ENCODE measurements at places on chromosomes 1 and 21.
A peak's percentile ranks its signal among the peaks of the same experiment; 100 is the strongest.

DNA sequence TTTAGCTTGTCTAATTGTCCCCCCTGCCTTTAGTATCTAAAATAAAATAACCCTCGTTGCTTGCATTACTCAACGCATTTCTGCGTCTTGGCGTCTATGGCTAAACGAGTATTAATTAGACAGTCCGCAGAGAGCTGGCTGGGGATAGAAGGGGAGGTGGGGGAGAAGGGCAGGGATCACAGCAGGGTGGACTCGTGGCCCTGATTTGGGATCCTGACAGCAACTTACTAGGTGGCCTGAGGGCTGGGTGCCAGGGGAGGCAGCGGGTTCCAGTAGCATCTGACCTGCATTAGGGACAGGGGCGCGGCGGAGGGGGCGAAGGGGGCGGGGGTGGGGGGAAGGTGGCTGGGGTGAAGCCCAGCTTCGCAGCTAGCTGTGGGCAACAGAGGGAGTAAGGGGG lies 1.1 kb upstream of the BACE2 start:
- no peak for DNase-seq

GRCh38 chr1:160460683-160461287 lies 60.4 kb downstream of the VANGL2 start:
- DNase-seq = no peak

- peak; percentile 63 for DNase-seq
Measured at GRCh38 chr1:205493241-205494085, 11.0 kb upstream of the CDK18 start.

DNA sequence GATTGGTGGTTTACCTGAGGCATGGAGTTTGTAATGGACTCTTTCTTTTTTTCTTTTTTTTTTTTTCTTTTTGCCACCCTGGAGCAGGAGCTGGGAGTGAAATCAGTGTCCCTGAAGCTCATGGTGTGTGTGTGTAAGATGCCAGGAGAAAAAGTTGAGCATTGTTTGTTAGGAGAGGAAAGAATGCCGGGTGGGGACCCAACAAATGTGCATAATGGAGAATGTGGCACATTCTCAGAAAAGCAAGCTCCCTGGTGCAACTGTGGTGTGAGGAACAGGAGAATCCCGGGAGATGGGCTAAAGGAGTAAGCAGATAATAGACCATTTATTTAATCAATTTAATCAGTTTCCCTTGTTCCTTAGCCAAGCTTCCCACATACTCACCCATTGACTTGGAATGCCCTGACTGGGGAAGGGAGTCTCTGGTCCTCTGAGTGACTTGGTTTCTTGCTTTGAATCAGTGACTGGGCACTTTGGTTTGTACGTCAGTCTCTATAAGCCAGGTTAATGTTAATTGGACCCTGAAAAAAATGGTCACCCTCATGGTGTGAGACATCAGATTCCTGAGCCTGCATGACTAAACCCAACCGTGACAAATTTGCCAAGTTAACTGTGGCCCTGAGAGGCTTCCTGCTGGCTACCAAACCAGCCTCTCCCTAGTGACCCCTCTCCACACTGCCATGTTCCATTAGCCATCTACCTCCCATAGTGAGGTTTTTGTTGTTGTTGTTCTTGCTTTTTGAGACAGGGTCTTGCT lies 43.9 kb upstream of the ITPKB start:
- DNase-seq = no peak

DNA sequence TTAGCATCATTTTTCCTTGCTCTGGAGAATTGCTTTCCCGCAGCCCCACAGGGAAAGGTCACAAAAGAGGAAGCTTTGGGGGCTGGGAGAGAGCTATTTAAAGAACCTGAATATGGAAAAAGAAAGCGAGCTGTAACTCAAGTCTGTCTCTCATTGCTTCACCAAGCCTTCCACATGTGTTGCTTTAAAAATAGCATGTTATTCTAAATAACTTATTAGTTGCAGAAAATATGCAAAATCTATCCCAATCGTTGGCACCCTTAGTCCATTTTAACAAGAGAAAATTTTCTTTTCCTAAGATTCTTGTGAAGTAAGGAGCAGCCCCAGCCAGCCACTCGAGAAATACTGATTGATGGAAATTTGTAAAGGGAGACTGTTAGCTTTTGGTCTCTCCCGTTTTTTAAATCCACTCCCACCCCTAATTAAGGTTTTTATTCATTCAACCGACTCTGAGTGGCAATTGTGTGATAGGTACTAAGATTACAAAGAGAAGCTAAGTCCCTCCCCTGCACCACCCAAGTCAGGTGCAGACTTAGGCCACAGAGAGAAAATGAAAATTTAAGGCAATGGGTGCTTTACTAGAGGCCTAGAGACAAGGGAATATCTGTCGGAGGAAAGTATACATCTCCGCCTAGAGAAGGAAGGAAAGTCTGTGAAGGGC lies 802 bp downstream of the CYP4X1 start:
- DNase-seq = no peak

GRCh38 chr1:13513063-13513894 lies 524 bp downstream of the LRRC38 start:
- no peak for DNase-seq

DNA sequence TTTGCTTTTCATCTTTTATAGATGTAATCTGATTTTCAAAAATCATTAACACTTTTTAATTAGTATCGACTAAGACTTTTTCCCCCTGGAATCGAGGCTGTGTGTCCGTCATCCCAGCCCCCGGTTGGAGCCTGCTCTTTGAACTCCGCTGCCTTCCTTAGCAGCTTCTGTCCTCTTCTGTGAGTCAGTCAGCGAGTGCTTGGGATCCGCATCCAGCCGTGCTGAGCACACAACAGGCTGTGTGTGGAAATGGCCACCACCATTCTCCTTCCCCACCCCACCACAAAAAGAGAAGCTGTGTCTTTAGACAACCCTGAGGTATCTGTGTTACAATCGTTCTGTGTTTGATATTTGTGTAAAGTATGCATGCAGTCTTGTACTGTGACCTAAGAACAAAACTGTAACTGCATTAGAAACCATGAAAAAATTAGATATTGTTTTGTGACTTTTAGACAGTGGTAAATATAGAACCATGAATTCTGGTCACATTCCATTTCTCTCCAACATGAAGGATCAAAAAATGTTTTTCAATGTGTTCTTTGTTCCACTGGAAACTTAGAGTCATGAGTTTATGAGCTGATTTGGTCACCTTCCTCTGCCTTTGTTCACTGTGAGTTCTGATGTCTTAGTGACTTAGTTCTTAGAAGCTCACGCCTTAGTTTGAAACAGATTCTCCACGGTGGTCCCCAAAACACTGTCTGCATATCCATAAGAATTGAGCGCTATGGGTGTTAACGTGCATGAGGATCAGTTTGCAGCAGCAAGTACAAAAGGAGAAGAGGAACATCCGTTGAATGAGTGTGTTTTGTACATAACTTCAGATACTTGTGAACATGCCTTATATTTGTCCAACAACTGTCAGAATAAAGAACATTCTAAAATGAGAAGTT lies 64.7 kb downstream of the VPS26C start:
- DNase-seq = no peak

DNA sequence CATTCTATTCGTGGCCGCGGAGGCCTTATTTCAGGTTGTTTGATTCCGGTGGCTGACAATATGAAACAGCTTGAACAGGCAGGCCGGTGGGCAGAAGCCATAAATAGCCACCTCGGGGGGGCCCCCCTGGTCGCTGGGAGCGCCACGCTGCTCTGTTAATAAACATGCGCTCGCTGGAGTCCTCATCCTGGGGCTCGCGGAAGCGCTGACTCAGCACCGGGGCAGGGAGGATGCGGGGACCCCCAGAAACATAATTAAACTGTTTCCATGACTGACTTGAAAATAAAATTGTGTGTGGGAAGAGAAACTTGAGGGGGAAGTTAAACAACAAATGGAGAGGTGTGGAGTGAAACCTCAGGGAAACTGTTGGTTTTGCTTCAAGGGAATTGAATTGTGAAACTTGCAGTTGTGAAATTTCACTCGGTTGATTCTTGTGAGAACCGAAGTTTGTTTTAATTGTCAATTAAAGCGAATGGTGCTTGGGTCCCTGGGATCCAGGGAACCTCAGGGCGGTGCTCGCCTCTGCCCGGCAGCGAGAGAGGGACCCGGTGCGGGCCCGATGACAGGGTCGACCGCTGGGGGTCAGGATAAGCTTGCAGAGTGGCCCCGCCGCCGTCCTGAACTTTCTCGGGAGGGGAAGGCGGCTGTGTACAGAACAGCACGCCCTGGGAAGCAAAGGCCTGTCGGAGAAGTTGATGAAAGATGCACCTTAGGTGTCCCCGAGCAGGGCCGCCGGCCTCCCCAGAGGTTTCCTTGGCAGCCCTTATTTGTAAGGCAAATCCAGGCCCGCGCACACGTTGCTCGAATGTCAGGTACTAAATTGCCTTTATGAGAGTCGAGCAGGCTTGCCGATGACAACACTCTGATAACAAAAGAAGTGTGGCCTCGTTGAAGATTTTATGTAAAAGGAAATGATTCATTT lies 176.9 kb upstream of the LMO4 start:
- no peak for DNase-seq

GRCh38 chr21:38355992-38356781 lies 99.4 kb downstream of the KCNJ15 start:
- peak; percentile 10 for DNase-seq

- DNase-seq = no peak
Measured at GRCh38 chr1:25643929-25644328, 27.3 kb downstream of the MAN1C1 start.

GRCh38 chr1:57599236-57599994 lies 175.6 kb upstream of the DAB1 start:
- DNase-seq = no peak

- DNase-seq = no peak
Measured at GRCh38 chr21:38170283-38170682, 86.5 kb upstream of the KCNJ15 start.

DNA sequence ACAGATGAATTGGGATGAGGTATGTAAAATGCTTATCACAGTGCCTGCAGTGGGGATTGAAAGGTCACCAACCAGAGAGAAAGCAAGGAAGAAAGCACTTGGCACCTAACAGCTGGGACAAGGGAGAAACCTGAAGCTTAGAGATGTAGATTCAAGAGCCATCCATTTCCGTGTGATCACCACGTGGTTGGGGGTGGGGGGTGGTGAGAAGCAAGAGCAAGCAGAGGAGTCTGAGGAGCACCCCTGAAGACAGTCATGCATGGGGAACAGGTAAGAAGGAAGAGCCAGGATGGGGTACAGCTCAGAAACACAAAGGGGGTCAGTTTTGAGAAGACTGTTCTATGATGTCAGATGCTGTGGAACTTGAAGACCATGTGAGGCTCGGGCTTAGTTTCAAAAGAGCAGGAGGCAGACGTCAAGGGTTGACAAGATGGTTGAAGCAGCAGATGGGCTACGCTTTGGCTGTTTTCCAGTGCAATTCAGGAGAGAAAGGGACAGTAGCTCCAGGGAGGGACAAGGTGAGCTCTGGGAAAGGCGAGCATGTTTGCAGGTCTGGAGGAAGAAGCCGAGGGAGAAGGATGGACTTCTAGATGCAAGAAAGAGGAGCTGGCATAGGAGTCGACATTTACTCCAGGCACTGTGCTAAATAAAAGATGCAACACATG lies 17.4 kb downstream of the KANK4 start:
- no peak for DNase-seq

- no peak for DNase-seq
Measured at GRCh38 chr1:42973286-42973685, 14.6 kb upstream of the SLC2A1 start.

- DNase-seq = no peak
Measured at GRCh38 chr1:231232870-231233734, 7.9 kb upstream of the GNPAT start.

- no peak for DNase-seq
Measured at GRCh38 chr1:224057461-224058199, 56.3 kb upstream of the FBXO28 start.

DNA sequence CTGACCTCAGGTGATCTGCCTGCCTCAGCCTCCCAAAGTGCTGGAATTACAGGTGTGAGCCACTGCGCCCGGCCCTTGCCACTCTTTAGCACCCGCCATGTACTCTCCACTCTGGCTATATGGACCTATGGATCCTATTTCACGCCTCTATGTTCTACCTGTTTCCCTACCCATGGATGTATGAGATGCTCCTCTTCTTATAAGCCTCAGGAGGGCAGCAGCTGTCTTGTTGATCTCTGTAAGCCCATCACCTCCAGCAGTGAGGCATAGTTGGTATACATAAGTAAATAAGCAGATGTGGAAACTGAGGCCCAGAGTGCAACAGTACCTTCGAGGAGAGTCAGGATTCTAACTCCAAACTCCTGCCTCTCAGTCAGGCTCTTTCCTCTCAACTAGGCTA lies 24.7 kb upstream of the ARTN start:
- DNase-seq = no peak

DNA sequence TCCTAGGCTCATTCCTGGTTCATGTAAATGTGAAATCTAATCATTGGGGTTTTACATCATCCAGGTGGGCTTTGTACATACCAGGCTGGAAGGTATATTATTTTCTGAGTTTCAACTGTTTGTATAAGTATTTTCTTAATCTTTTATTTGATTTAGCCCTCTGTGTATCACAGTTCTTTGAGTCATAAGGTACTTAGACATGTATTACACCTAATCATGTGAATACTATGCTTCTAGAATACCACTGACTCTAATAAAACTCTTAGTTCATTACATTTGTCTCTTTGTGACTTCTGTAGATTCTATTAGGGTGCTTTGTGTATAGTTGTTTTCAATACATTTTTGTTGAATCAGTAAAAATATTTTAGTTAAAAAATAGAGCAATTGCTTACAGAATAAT lies 92.8 kb downstream of the ZFYVE9 start:
- no peak for DNase-seq

DNA sequence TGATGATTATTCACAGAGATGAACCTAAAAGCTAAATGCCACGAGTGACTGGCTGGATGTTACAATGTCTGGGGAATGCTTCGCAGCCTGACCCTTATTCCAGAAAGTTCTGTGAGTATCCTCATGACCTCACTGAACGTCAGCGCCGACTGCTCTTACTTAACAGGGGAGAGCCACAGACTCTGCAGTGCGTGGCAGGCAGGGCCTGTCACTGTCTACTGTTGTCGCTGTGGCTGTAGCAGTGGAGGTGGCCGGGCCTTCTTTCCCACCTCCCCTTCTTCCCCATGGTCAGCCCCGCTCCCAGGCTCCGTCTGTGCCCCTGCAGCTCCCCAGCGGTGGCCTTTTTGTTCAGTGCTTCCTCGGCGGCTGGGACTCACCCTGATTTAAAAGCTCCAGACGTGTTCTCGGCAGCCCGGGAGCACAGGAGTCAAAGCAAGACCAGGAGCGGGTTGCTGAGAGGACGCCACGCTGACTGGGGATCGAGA lies 52.2 kb upstream of the TARBP1 start:
- no peak for DNase-seq

GRCh38 chr1:185896863-185897262 lies 162.7 kb downstream of the HMCN1 start:
- no peak for DNase-seq

- no peak for DNase-seq
Measured at GRCh38 chr1:231882333-231882732, 255.7 kb downstream of the DISC1 start.

- DNase-seq = no peak
Measured at GRCh38 chr21:29423099-29423870, 124.6 kb downstream of the BACH1 start.

DNA sequence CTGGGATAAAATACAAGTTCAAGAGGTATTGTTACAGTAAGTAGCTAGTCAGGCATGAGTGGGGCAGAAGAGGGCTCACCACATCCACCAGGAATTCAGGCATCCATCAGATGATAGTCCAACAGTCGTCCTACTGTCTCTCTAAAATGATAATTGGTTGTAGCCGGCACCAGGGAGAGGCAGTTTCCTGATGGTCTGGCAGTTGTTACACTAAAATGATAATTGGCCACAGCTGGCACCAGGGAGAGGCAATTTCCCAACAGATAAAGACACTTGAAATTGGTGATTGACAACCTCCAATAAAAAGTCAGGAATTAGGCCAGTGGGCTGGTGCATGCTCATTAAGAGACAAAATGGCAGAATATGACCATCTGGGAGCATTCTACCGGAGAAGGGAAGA lies 545.8 kb downstream of the AMY1C start:
- no peak for DNase-seq

Data from DMS 273 treated with DMSO at 0.1 percent for 48 hours (cell line).